ENCODE measurements at places on chromosomes 16 and 17.

GRCh38 chr17:55456307-55457240 is 34.9 kb upstream of the MMD start:
- DNase-seq: no peak

- DNase-seq: no peak
Measured at GRCh38 chr16:69116256-69116875, 10.9 kb downstream of the HAS3 start.

DNA sequence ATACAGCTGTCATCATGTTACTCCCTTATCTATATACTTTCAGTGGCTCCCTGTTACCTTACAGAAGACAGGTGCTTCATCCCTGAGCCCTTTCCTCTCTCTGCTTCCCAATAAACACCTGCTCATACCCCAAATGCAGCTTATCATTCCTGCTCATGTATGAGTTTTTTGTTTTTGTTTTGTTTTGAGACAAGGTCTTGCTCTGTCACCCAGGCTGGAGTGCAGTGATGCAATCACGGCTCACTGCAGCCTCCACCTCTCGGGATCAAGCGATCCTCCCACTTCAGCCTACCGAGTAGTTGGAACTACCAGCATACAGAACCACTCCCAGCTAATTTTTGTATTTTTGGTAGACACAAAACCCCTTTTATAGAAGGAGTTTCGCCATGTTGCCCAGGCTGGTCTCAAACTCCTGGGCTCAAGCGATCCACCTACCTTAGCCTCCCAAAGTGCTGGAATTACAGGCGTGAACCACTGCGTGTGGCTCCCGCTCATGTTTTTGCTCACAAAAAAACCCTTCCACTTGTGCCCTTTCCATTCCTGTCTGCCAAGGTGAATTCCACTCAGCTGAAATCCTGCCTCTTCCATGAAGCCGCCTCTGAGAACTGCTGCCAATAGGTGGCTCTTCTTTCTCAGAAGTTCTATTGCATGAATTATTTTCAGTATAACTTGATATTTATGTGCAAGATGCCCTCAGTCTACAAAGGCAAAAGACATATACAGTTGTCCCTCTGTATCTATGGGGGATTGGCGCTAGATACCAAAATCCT is 7.9 kb upstream of the RNF157 start:
- no peak for DNase-seq

GRCh38 chr16:65305266-65305959 is 183.6 kb upstream of the CDH11 start:
- DNase-seq: no peak

DNA sequence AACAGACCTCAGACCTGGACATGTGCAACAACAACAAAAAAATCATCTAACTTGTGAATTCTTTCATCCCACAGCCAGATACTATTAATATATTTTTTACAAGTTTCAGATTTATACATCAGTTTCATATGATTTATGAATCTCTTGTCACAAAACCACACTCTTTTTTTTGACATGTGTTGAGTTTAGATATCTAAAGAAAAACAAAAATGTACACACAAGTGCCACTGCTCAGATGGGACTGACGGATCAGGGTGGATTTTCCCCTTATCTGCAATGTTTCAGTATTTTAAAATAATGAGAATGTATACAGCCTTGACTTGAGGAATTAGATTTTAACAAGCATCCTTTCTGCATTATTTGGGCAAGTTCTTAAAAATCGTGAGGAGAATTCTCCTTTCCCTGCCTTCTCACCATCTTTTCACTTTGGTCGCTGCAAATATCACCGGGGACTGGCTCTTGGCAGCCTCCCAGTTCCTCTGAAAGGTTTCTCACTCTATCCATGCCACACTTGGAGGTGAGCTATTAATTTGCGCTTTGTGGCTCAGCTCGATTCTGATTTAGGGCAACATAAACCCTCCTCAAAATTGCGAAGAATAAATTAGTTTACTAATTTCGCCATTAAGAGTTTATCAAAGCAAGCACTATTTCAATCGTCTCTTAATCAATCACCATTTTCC is 225.7 kb downstream of the XYLT1 start:
- no peak for DNase-seq

DNA sequence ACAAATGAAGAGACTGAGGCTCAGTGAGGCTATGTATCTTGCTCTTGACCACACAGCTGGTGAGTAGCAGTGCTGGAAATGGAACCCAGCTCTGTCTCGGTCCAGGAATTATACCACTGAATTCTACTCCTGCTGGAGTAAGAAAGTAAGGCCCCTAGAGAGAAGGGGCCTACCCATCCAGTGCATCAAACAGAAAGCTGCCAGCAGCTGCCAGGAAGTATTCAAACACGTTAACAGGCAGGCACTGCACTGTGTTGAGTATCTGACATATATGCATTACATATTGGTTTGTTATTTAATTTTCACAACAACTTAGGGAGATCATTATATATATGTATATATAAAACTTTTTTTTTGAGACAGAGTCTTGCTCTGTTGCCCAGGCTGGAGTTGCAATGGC is 4.0 kb downstream of the ARL5C start:
- DNase-seq: no peak

- no peak for DNase-seq
Measured at GRCh38 chr16:57113042-57113453, 20.7 kb downstream of the CPNE2 start.

- DNase-seq: no peak
Measured at GRCh38 chr16:89154390-89155183, 17.0 kb upstream of the CDH15 start.

DNA sequence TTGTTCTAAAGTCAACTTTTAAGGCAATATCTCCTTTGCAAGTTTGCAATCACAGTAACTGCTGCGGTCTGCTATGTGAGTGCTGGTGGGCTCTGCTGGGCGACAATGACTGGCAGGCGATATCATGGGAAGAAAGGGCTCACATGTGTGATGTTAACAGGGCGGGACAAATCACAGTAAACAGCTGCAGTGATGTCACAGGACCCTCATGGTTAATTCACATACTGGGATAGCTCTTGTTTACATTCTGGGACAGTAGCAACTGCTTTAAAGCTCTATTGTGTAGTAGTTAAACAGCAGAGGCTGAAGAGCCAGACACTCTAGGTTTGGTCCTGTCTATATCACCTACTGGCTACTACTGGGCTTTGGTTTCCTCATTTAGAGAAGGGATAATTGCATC is 257.2 kb upstream of the ASIC2 start:
- DNase-seq: no peak

DNA sequence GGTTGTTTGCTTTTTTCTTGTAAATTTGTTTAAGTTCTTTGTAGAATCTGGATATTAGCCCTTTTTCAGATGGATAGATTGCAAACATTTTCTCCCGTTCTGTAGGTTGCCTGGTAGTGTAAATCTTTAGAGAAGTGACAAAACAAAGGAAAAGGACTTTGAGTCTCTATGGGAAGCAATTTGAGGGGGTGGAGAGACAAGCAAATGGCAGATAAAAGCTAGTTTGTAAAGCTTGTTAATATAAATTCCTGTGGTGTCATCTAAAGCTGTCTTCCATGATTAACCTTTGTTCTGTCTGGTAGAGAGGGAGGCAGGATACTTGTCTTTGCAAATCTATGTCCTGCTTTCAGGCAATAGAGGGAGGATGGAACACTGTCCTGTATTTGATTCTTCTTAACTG is 40.6 kb upstream of the CACNG4 start:
- DNase-seq: no peak

DNA sequence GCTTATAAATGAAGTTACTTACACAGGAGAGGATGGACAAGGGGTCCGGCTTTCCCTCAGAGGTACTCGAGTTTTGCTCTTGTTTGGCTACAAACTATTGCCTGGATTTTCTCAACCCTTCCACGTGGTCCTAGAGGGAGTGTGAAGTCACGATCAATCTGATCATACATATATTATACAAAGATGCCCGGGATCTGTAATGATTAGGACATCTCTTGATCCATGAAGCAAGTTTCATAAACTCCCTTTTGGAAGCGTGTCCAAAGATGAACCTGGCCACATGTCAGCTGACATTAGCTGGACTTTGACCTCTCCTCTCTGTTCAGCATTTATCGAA is 2.3 kb upstream of the CDH11 start:
- no peak for DNase-seq

- no peak for DNase-seq
Measured at GRCh38 chr16:971582-971905, 760 bp upstream of the LMF1 start.

GRCh38 chr17:62658136-62658920 is 30.9 kb downstream of the MRC2 start:
- DNase-seq: no peak

GRCh38 chr17:79730769-79731483 is at the start of gene ENPP7:
Gene ENPP7, plus strand, starts transcription at chr17:79730943. Its CDS starts 197 bp downstream, at chr17:79731140.
- DNase-seq: no peak

DNA sequence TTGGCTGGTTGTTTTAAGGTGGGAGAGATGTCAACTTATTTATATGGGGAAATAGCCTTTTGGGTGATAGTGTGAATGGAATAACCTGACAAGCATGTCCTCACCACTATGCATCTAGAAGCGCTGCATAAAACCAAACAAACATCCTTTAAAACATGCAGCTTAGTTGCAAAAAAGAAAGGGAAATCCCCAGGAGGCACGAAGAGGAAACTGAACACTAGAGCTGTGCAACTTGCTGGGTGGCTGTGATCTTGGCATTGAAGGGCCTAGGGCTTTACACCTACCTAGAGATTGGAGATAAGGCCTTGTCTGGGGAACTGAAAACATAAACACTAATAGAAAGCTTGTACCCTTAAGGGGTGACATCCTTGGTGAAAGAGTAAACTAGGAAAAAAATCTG is 7.3 kb downstream of the C16orf54 start:
- DNase-seq: no peak

- no peak for DNase-seq
Measured at GRCh38 chr17:58325976-58326468, 2.6 kb downstream of the TSPOAP1 start.

- DNase-seq: peak; percentile 58
Measured at GRCh38 chr17:3845291-3845620, 790 bp downstream of the NCBP3 start.

GRCh38 chr16:63283721-63284120 is 1247.5 kb upstream of the CDH8 start:
- DNase-seq: peak; percentile 25

GRCh38 chr17:35807371-35808144 is 1.7 kb upstream of the TAF15 start:
- DNase-seq: no peak

DNA sequence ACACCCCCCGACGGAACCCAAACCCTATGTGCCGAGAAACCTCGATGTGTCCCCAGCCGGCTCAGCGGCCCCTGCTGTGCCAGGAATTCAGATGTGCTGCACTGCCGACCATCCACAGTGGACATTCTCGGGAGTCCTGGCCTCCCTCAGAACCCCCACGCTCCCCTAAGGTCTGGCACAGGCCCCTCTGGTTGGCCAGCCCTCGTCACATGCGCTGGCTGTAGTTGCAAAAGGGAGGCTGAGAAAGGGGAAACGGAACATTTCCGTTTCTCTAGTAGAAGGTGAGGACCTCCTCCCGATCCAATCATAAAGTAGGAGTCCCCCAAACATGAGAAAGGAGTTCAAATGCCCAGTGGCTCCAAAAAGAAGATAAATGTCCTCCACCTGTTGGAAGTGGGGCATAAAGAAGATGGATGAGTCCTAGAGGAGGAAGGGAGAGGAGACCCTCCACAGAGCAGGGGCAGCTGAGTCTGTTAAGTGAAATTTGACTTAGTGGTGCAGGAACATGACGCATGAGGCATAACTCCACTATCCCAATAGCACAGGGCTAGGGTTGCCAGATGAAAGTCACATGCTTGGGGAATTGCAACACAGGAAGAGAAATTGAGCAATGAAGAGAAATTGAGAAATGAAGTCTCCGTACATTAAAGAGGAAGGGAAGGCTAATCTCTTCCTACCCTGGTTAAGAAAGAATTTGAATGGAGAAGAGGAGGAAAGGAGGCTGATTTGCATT is 49.3 kb upstream of the WSB1 start:
- DNase-seq: no peak

GRCh38 chr16:73605309-73605708 is 557.4 kb upstream of the ZFHX3 start:
- DNase-seq: no peak
